ENCODE measurements at places on chromosomes 5 and 9.

DNA sequence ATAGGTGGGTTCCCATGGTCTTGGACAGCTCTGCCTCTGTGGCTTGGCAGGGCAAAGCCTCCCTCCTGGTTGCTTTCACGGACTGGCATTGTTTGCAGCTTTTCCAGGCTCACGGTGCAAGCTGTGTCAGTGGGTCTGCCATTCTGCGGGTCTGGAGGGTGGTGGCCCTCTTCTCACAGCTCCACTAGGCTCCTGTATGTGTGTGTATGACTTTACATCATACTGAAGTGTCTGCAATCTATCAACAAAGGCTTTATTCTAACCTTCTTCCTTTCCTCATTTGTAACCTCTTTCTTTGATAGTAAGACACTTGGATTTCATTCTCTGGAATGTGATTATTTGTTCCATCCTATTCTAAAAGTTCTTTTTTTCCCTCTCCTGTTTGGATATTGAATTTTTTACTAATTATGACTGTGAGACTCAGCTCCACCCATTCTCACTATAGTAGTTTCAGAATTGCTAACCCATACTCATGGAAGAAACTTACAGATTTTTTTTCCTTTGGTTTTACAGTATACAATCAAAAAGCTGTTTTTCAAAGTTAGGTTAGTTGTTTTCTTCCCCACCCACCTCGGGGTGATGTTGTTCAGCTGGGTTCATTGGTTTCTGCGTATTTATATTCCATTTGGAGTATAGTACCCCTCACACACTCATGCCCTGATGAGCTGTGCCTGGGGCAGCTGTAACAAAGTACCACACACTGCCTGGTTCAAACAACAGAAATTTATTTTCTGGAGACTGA lies 144.6 kb upstream of the OTULINL start:
- no peak for DNase-seq

- DNase-seq: no peak
Measured at GRCh38 chr5:13477118-13477737, 467.3 kb downstream of the DNAH5 start.

DNA sequence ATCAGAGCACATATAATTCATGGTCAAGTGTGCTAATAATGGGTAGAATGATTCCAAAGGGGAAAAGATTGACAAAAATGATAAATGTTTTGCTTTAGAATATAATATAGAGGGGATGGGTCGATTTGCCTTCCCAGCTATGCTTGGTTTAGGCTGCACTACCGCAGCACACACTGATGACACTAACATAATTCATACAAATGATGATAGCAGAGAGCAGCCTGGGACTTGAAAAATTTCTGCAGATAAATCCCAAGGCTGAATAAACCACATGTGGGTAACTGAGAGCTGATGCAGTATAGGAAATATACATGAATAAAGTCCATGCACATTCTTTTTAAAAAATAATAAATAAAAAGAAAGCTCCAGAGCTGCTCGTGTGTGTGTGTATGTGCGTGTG lies 54.5 kb downstream of the EFNA5 start:
- DNase-seq: no peak

- DNase-seq: no peak
Measured at GRCh38 chr5:135004376-135004775, 29.7 kb downstream of the PITX1 start.

DNA sequence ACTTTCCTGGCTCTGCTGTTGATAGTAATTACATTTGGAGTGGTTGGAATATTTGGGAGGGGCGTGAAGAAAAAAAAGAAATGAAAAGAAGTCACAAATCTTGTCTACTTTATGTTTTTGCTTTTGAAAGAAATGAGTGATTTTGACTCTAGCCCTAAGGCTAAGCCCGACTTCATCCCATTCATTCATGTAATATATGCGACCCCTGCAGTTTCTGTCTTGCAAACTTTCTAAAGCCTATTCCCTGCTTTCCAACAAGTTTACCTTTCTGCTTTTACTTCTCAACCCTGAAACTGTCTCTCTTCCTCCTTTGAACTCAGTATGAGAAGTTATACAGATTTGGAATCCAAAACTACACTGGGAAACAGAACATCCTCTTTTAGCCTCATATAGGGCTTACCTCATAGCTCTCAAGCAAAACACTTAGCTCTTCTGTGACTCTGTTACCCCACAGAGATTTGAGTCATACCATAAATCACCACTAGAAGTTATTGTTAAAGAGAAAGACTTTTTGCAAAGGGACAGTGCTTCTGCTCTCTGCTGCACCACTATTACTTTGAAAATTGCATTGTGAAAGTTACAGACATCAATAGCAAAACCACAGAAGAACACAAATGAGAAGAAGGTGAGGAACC lies 1.6 kb downstream of the CFAP95 start:
- DNase-seq: peak; percentile 12

- no peak for DNase-seq
Measured at GRCh38 chr5:176189857-176190256, 48.4 kb upstream of the SIMC1 start.

- no peak for DNase-seq
Measured at GRCh38 chr9:95060916-95061315, 256.6 kb downstream of the FANCC start.

DNA sequence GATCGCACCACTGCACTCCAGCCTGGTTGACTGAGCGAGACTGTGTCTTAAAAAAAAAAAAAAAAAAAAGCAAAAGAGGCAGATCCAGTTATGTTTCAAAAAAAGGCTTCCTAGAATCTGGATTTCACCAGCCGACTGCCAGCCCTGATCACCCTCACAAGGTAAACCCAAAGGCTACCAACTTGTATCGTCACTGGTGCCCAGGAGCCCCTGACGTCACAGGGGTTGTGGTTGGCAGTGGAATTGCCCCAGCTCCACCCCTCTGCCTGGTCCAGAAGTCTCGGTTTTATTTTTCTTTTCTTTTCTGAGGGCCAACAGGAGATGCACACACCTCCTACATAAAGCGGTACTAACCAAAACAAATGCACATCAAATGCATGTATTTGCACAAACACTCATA lies 6.0 kb upstream of the LMX1B start:
- DNase-seq: no peak

DNA sequence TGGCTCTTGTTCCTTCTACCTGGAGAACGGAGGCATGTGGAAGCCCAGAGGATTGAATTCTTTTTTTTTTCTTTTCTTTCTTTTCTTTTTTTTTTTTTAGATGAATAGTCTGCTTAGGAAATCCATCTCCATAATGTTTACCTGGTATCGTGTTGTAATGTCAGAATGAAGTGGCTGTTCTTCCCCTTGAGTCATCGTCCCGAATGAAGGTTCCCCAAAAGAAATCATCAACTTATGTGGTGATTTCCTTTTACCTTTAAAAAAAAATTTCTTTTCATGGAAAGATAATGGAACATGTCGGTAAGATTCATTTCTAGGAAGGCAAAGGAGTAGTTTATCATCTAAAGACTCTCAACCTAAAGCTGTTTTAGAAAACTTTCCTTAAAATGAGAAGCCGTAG lies 59.7 kb downstream of the DOCK8 start:
- no peak for DNase-seq

GRCh38 chr9:37575921-37576721 lies at the start of gene FBXO10:
FBXO10 (minus strand) TSS chr9:37576380; CDS start chr9:37541768, 34,612 bp downstream.
- peak; percentile 95 for DNase-seq

- no peak for DNase-seq
Measured at GRCh38 chr9:3743901-3744413, 218.2 kb upstream of the RFX3 start.
